ENCODE measurements at places on chromosomes 7 and 10.

- DNase-seq = no peak
Measured at GRCh38 chr10:8116926-8117493, 62.5 kb downstream of the GATA3 start.

DNA sequence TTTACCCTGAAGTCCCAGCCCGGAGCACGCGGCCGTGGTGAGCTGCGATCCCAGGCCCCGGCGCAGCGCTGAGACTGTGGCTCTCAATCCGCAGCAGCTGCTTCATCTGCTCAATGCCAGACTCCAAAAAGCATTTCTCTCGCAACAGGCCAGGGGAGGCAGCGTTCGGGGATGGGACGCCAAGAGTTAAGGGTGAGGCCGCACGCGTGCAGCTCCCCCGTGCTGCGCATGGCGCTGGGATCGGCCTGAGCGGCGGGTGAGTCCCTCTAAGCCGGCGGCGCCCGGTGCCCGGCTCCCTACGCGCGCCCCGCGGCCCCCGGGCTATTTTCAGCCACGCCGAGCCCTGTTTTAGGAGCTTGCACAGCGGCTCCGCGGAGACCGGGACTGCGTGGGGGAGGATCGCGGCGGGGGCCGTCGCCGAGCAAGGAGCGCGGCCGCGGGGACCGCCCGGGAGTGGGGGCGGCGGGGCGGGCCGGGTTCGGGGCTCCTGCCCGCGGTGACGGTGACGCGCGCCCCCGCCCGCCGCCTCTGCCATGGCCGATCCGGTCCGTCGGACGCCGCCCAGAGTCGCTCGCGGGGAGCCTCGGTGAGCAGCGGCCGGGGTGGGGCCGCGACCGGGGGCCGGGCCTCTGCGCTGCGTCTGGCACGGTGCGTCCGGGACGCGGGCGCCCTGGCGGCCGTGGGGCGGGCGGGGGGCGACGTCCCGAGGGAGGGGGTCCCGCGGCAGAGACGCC lies 29.4 kb upstream of the JAKMIP3 start:
- no peak for DNase-seq

GRCh38 chr10:23481363-23481961 lies 42.6 kb downstream of the OTUD1 start:
- DNase-seq = no peak

- DNase-seq = no peak
Measured at GRCh38 chr10:114389426-114389825, 14.9 kb downstream of the AFAP1L2 start.

GRCh38 chr7:449324-450019 lies 70.2 kb downstream of the PDGFA start:
- DNase-seq = no peak

- no peak for DNase-seq
Measured at GRCh38 chr10:55426138-55426537, 625.1 kb upstream of the PCDH15 start.

GRCh38 chr7:78746301-78746700 lies 707.2 kb downstream of the MAGI2 start:
- no peak for DNase-seq

- peak; percentile 56 for DNase-seq
Measured at GRCh38 chr7:24573554-24574338, 494 bp downstream of the PALS2 start.

DNA sequence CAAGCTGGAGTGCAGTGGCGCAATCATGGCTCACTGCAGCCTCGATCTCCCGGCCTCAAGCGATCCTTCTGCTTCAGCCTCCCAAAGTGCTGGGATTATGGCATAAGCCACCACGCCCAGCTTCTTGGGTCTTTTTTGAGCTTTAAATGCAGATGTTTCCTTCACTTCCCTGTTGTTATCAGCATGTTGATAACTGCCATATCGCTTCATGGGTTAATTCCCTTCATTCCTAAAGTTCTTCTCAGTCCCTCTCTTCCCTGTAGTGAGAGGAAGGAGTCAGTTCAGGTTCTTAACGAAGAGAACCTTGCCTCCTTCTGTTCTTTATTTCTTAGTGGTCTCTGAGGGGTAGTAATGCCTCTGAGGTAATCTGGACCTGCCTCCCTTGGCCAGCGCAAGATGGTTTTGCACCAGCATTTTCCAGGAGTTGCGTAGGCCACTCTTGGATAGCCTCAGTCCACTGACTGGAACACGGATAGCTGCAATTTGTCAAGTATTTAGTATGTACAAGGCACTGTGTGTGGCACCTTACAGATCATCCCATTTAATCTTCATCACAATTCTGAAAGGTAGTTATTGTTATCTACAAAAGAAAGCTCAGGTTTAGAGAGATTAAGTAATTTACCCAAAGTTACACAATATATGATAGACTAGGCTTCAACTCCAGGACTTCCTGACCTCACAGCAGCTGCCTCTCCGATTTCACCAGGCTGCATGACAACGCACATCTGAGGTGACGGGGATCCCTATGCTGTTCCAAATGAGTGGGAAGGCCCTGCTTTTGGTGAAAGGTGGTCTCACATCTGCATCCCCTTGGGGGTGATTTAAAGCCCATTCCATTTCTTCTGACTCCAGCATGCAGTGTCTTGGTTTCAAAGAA lies 60.5 kb downstream of the GATA3 start:
- DNase-seq = no peak
